CD4-positive, alpha-beta T cell treated with Interleukin-15 for 1 hour (primary cell): ENCODE measurements at places on chromosomes 13 and 19.

GRCh38 chr19:835210-835810, 5.5 kb upstream of the PRTN3 start:
- no peak for DNase-seq

GRCh38 chr13:109033090-109033489, 403.7 kb downstream of the MYO16 start:
- DNase-seq = no peak

- no peak for DNase-seq
These were observed 53.9 kb upstream of the KLHL1 start for GRCh38 chr13:70162141-70162540.

GRCh38 chr19:4374498-4375163, 25.7 kb downstream of the SH3GL1 start:
- peak; percentile 52 for DNase-seq

DNA sequence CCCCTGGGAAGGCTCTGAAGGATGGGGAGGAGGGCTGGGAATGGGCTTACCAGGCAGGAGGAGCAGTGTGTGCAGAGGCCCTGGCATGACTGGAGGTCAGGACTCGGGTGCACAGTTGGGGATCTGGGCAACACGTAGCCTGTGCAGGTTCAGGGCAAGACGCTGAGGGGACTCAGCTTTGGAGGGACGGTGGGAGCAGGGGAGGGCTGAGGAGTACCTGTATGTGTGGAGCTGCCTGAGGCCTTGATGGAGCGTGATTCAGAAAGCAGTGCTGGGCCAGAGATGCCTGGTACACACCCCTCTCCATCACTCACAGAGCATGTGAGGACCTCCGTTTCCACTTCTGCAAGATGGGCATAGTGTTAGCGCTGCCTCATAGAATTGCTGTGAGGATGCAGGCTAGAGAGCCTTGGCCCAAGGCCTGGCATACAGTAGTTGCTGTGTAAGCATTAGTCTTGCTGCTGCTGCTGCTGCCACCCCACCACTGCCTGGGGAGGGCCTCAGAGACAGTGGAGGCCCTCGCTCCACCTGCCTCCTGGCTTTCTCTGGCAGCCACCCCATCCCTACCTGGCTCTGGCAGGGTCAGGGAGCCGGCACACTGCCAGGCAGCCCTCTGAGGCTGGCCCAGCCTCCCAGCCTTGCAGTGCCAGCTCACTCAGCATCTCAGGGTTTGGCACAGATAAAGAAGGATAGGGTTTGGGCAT, 2.4 kb downstream of the PAK4 start:
- no peak for DNase-seq

DNA sequence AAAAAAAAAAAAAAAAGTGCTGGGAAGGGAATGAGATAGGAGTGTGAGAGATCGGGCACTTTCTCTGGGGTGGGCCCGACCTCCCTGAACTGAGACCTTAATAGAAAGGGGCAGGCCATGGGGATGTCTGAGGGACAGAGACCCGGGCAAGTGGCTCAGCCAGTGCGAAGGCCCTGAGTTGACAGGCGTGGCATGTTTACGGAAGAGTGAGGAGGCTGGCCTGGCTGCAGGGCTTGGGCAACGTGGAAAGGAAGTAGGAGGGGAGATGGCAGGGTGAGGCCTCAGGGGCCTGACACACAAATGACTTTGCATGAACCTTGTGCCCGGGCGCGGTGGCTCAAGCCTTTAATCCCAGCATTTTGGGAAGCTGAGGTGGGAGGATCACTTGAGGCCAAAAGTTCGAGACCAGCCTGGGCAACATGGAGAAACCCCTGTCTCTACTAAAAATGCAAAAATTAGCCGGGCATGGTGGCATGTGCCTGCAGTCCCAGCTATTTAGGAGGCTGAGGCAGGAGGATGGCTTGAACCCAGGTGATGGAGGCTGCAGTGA, 13.9 kb downstream of the FCHO1 start:
- DNase-seq = peak; percentile 76

- DNase-seq = peak; percentile 40
These were observed 17.5 kb downstream of the DDX39A start for GRCh38 chr19:14401468-14402195.

DNA sequence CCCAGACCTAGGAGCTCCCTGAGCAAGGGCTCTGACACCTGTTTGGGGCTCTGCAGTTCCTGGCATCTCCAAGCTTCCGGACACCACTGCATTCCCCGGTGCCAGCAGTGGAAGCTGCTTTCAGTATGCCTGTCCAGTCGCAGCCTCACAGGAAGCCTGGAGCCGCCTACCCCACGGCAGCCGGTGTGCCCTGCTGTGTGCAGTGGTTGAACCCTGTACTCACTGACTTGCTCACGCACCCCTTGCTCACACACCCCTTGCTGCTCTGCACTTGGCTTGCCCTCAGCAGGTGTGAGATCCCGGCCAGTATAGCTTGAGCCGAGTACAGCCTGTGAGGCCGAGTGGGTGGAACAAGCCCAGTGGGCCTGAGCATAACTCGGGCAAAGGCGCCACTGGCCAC, 70.3 kb downstream of the PIBF1 start:
- DNase-seq = no peak

DNA sequence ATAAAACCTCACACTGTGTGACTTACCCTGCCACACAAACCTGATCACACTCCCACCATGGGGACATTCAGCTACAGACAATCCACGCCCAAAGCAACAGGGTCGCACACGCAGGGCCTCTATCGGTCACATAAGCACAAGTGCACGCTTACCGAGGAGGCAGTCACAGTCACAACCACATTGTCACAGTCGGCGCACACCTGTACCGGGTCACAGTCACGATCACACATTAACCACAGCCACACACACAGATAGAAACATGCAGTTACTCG, 579 bp downstream of the ZNF566 start:
- peak; percentile 48 for DNase-seq
